Daoy (cell line): ENCODE measurements at places on chromosomes 16 and 17.

DNA sequence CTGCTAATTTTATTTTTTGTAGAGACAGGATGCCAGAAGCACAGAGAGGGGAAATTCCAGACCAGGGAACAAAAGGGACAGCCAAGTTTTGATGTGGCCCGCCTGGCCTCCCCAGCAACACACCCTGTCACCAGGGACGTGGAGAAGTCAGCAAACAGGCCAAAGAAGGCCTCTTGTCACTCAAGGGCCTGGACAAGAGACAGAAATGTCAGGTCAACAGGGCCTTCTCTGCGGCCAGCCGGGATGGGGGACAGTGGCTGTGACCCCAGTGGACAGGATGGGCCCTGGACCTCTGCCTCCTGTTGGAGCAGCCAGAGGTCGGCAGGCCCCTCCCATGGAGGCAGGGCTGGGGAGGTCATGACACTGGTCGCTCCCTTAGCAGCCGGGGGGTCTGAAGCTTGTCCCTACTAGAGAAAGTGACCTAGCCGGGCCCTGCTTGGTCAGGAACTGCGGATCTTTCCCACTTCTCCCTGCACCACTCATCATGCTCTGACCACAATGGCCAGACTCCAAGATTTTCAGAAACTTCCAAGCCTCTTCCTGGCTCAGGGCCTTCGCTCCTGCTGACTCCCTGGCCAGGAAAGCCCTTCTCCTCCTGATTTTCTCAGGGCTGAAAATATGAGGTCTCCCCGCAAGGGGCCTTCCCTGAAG, 9.2 kb upstream of the TVP23A start:
- peak; percentile 81 for DNase-seq

DNA sequence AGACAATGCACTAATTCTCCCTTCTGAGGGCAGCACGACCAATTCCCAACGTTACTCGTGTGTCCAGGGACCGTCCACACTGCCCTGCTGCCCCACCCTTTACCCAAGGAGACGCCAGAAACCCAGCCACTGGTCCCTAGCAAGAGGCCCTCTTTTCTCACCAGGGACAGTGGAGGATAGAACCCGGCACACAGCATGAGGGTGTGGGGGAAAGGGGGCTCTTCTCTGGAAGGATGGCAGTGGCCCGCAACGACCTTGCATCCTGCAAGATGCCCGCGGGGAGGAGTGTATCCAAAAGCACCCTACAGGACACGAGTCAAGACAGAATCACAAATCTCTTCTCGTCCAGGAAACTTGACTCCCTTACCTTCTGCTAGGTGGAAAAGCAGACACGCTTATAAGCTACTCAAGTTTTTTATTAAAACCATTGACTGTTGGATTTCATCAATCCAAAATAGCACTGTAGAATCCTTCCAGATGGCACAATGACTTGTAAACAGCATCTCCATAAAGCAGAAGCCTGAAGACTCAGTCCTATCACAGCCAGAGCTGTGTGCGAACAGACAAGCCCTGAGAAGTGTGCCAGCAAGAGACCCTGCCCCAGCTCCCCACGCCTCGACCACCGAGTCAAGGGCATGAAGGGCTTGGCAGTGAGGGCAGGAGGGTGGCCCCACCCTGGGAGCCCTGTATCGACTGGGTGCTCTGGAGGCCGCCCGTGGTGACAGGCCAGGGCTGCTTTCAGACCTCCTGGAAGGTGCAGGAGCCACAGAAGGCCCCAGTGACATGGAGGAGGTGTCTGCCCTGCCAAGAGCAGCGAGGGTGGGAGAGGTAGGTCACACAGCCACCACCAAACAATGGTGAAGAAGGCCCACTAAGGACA, 103.8 kb downstream of the ANKRD11 start:
- no peak for DNase-seq

DNA sequence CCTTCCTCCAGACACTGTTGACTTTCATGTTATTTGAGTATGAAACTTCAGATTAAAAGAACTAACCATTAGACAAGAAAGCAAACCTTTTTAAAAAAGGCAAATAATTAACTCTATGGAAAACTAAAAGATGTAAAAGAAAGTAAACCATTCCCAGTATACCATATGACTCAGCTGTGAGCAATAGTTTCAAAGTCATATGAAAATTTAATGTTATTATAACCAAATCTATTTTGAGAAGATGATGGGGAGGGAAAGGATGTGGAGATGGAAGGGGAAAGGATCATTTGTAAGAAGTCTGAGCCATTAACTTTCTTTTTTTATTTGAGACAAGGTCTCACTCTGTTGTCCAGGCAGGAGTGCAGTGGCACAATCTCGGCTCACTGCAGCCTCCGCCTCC, 131.8 kb downstream of the IRX5 start:
- no peak for DNase-seq

DNA sequence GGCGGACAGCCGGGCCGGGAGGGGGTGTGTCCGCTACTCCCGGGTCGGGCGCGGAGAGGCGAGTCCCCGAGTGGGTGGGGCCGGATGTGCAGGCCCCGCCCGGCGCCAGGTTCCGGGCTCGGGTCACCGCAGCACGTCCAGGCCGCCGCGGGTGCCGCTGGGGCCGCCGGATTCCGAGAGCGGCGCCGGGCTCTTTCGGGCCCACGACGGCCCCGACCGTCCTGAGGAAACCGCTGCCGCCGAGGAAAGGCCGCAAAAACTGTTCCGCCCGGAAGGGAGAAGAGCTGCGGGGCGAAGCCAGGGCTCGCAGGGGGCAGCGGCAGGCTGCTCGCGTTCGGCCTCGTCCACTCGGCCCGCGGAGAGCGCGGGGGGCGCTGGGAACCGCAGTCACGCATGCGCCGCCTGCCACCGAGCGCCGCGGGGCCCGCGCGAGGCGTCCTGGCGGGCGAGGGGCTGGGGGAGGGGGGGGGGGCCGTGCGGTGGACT, at the start of gene ZKSCAN2:
Gene ZKSCAN2 (minus strand): TSS at position 376 of the 486 bp plus-strand sequence. CDS start 718 bp downstream, outside the sequence.
- DNase-seq: peak; percentile 92

- DNase-seq: no peak
Measured at GRCh38 chr16:67541391-67542263, 13.0 kb downstream of the RIPOR1 start.

GRCh38 chr16:21950782-21951521, 2.2 kb upstream of the UQCRC2 start:
- peak; percentile 5 for DNase-seq

DNA sequence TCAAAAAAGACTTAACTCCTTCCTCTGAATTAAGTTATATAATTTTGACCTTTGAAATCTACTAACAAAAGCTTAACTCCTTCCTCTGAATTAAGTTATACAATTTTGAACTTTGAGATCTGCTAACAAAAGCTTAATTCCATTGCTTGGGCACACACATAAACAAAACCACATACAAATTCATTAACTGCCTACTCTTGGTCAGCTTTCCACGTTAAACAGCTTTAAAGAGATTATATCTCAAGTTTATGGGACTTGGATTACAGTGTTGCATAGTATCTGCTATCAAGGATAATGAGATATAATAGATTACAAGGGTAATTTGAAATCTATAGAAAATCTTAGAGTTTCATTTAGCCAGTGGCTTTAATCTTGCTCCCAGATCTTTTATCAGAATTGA, 23.5 kb downstream of the COX10 start:
- no peak for DNase-seq

- no peak for DNase-seq
Measured at GRCh38 chr17:74748279-74748528, 224 bp upstream of the NHERF1 start.

GRCh38 chr17:60087882-60088669, 9.4 kb upstream of the HEATR6 start:
- peak; percentile 74 for DNase-seq

DNA sequence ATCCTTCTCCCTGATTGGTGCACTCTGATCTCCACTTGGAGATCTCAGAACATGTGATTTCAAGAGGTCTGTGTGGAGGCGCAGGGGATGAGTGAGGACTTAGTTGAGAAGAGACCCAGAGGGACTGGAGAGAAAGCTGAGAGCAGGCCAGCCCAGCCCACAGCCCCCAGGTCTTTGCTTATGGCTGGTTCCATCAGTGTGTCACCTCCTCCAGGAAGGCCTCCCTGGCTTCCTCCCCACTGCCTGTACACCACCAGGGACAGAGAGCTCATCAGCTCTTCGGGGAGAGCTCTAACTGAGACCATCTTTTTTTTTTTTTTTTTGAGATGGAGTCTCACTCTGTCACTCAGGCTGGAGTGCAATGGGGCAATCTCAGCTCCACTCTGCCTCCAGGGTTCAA, 3.4 kb downstream of the P2RX1 start:
- DNase-seq: no peak

GRCh38 chr17:69245617-69246016, 17.0 kb upstream of the ABCA10 start:
- DNase-seq: no peak

- peak; percentile 76 for DNase-seq
Measured at GRCh38 chr17:13002761-13003453, 14.9 kb downstream of the ELAC2 start.

GRCh38 chr17:40322358-40323315, 13.7 kb downstream of the RARA start:
- peak; percentile 91 for DNase-seq

DNA sequence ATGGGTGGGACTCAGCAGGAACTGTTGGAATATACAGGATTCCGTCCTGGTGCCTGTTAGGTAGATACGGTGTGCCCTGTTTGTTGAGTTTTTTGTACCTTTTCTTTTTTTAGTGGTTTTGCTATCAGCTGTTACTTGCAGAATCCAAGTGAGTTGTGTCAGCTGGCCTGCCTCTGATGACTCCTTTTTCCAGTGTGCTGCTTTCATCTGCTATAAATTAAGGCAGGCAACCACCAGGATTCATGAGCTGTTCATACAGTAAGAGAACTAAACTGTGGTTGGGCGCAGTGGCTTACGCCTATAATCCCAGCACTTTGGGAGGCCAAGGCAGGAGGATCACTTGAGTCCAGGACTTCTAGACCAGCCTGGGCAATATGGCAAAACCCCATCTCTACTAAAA, 79.9 kb downstream of the WNT3 start:
- DNase-seq: no peak

DNA sequence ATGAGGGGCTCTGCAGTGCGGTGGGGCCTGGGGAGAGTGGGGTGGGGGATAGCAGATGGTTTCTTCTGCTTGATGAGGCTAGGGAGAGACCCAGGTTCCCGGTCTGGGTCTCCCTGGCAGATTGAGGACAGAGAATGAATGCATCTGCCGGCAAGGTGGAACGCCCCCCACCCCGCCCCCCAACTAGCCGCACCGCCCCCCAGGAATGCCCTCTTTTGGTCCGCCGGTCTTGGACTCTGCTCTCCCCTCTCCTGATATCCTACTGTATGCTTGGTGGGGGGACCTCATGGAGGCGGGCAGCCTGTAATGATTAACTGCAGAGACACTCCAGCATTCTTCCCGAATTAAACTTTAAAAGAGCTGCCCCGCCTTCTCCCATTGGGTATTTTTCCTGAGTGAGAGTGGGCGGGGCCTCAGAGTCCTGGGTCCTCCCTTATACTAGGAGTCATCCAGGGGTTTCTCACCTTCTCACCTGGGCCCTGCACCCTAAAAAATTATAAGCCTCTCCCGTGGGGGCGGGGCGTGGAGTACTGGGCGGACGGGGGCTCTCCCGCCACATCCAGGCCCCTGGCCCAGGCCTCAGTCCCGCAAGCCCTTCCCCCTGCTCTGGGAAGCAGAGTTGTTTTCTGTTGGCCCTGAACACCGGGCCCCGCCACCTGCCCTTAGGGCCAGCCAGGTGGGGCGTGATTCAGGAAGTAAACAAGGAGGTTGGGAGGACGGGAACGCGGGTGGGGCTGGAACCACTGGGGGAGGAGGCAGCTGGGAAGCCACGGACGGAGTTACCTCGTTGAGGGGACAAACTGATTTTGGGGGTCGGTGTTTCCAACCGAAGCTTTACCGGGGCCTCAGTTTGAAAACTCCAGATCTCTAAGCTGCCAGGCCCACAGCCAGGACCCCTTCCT, 1.5 kb downstream of the GRB7 start:
- peak; percentile 35 for DNase-seq

DNA sequence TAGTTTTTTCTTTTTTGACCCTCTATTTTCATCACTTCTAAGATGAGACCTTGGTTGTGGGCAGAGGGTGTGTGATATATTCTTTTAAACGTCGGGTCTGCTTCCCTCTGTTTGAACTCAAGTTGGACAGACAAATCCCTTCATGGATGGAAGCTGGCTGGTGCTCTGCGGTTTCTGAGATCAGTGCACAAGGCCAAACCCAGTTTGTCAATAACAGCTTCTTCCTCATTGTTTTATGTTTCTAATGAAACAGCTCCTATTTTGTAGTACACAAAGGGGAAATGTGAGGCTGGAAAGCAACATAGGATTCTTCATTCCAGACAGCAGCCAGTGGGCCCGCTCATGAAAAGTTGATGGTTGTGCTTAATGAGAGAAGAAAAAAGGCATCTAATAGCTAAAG, 159.6 kb downstream of the PRKCA start:
- DNase-seq: no peak

- DNase-seq: no peak
Measured at GRCh38 chr17:20278805-20279204, 188.5 kb downstream of the LGALS9B start.

- peak; percentile 68 for DNase-seq
Measured at GRCh38 chr17:45171338-45172231, 9.9 kb downstream of the HEXIM2 start.

DNA sequence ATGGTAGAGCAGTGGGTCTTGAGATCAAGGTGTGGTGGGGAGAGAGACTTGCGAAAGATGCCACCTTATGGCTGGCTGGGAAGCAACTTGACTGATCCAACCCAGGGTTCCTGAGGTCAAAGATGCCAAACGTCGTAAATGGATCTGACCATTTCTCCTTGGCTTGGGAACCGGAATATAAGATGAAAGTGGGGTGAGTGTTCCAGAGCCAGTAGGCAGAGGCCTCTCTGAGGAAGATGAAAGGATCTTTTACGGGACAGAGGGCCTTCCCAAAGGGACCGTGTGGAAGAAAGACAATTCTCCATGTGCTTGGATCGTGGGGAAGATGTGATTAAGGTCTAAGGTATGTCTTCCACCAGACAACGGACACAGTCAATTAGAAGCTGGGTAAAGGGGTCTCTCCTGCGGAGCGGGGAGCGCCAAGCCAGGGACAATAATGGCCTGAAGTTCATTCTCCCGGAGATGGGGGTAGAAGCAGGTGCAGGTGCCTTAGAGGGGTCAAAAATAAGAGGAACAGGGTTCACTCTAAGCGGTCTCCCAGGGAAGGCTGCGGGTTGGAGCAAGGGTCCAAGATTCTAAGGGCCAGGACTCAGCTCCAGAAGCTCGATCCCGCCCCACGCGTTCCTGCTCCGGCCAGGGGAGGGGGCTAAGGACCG, 800 bp downstream of the FXR2 start:
- DNase-seq: peak; percentile 49

DNA sequence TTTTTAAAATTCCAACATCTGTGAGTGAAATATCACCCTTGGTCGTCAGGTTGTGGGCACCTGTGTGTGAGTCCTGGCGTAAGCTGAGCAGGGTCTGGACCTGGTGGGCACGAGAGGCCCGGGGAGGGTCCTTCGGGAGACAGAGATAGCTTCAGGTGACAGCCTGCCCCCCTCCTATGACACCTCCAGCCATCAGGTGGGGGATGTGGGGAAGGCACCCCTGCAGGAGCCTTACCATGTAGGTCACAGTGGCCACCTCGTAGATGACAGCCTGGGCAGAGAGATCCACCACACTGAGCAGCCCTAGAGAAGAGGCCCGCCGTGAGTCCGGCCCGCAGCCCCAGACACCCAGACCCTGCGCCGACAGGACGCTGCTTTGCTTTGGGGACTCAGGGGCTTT, 11.2 kb downstream of the SLC47A2 start:
- no peak for DNase-seq
